Midbrain (tissue), 1 donor: ENCODE measurements at places on chromosomes 11 and 22.

- no peak for DNase-seq
These were observed 663.2 kb downstream of the CNTN5 start for GRCh38 chr11:99683933-99684332.

GRCh38 chr22:45861259-45861658 lies 115.7 kb downstream of the WNT7B start:
- no peak for DNase-seq

GRCh38 chr22:39960791-39961746 lies 872 bp downstream of the TMA7B start:
- no peak for DNase-seq

DNA sequence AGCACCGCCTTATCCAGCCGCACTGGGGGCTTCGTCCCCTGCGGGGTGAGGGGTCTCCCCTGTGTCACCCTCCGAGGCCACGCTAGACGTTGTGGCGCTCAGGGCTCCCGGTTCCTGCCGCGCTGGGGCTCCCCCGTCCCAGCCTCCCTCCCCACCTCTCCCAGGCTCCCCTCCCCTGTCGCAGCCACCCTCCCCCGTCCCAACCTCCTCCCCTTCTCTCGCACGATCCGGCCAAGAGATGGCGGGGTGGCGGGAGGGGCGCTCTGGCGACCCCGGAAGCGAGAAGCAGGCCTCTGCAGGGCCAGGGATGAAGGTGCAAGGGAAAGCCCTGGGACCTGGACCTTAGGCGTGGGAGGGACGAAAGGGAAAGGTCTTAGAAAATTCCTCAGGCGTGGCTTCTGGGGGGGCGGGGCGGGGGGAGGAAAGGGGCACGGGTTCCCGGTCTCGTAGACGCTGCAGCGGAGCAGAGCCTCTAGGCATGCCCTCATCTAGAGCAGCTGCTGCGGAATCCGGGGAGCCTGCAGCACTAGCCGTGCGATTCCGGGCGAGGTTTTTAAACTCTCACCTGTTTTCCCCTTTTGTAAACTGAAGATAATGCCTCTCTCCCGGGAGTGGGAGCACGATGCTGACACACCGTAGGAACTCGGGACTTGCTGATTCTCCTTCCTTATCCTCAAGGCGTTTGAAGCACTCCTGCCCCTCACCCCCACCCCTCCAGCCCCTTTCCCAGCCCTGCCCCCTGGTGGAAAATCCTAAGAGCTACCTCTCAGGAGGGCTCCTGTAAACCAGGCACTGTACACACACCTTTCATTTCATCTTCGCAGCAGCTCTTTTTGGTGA lies 14.4 kb downstream of the KCNJ5 start:
- DNase-seq: no peak

GRCh38 chr22:30186510-30186909 lies 60.0 kb downstream of the LIF start:
- no peak for DNase-seq

DNA sequence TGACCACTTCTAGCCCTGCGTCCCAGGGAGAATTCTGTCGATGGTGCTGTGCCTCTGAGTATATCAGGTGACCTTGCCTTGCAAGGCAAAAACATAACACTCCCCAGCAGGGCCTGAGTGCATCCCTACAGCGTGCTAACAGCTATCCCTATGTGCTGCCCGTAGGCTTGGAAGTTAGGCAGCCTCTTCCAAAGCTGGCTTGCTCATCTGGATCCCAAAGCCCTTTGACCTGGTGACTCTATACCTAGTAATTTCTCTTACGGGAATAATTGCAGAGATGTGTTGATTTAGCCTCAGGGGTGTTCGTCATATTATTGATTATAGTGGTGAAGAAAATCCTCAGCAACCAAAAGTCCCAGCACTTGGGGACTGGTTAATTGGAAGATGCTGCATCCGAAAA lies 32.6 kb upstream of the CRYBB3 start:
- DNase-seq: no peak

- DNase-seq: peak; percentile 11
These were observed 714 bp downstream of the SDF2L1 start for GRCh38 chr22:21642584-21643448.

GRCh38 chr22:41857155-41857859 lies 24.4 kb downstream of the SREBF2 start:
- DNase-seq: no peak

- peak; percentile 29 for DNase-seq
These were observed 2.1 kb upstream of the DGKZ start for GRCh38 chr11:46345131-46345597.

- DNase-seq: no peak
These were observed 36.7 kb upstream of the SESN3 start for GRCh38 chr11:95267601-95268213.

GRCh38 chr22:31739795-31740201 lies 10.1 kb downstream of the PRR14L start:
- DNase-seq: no peak

DNA sequence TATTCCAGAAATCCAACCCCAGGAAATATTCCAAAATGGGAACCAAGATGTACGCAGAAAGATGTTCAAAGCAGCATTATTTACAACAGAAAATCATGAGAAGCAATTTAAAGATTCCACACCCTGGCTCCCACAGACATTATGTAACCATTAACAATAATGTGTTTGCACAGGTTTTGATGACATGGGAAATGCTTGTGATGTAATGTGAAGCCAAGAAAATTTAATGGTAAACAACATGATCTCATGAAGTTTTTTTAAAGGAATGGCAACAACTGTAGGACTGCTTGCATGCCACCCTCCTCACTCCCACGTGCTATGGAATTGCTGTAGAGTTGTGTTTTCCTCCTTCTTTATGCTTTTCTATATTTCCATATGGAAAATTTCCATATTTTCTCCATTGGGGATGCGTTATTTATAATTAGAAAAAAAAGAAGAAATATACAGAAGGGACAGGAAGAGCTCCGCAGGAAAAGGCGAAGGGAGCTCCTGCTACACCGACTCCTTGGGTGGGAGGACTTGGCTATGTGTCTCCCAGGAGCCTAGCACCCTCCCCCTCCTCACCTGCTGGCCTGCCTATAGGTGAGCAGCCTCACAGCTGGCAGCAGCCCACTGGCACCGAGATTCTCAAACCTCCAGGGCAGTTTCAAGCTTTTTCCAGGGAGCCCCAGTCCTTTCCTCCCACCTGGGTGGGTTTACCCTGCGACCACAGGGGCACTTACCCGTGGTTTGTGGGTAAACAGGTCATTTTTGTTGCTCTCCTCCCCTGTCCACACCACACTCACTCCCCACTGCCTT lies 20.9 kb downstream of the LRFN4 start:
- DNase-seq: no peak

DNA sequence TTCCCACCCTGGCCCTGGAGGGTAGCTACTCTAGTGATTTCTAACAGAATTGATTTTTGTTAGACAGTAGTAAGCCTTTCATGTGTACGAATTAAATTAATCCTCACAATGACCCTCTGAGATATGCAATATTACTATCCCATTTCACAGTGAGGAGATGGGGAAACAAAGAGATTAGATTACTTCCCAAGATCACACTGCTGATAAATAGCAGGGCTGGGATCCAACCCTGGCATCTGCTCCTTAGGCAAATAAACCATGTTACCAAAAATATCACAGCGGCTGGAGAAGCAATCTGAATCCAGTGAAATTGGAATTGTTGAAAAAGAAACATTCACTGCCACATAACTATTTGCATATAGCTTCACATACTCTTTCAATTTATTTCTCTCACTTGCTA lies 12.8 kb upstream of the CAVIN3 start:
- DNase-seq: no peak

DNA sequence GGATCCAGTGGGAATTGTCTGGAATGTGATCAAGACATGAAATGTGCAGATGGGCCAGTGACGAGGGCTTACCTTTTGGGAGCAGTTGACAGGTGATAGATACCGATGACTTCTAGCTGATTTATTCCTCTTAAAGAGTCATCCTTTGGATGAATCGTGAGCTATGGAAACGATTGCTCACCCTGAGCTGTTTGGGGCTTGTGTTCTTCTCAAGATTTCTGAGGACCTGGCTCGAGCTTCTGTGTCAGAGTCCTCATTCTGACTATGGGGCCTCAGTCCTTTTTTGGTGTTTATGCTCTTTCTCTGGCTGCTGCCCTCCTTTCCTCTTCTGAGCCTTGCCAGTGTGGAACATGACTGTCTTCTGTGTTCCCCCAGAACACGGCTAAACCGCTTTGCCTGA lies 11.9 kb upstream of the AMPD3 start:
- no peak for DNase-seq

- peak; percentile 53 for DNase-seq
These were observed 4.0 kb downstream of the FTH1 start for GRCh38 chr11:61963282-61964057.

- DNase-seq: no peak
These were observed 37.8 kb downstream of the OSBP2 start for GRCh38 chr22:30732426-30732825.

- no peak for DNase-seq
These were observed 8.5 kb upstream of the SNX19 start for GRCh38 chr11:130924750-130925149.

DNA sequence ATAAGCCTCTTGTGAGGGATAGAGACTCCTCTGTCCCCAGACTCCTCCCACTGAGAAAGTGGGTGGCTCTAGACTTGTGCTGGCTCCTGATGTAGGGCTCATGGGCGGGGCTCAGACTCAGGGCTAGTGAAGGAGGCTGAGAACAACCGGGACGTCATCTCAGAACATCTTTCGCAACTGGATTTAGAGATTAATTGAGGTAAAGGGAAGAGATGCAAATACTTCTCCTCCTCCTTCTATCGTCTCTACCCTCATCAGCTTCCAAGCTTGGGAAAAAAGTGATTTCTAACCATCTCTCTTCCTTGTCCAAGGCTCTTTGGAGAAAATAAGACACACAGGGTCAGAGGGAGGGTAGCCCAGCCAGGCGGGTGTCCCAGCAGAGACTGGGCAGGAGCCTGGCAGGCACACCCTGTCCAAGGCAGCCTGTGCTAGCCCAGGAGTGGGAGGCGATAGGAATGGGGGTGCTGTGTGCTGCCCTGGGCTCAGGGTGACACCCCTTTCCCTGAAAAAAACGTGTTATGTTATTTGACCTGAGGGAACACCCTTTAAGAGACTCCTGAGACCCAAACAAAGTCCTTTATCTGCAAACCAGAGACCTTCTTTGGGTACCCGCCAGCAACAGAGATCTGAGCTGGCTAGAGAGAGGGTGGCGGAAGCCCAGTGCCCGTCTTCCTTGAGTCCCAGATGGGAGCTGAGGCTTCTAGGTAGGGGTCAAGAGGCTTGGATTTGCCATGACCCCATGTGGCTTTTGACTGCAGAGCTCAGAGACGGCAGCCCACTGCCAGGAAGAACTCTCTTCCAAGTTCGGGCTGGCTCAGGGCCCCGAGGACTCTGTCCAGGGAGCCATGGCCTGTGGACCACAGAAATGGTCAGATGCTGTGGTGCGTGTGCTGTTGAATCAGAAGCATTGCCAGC lies 160.9 kb downstream of the ADAMTS15 start:
- peak; percentile 10 for DNase-seq

DNA sequence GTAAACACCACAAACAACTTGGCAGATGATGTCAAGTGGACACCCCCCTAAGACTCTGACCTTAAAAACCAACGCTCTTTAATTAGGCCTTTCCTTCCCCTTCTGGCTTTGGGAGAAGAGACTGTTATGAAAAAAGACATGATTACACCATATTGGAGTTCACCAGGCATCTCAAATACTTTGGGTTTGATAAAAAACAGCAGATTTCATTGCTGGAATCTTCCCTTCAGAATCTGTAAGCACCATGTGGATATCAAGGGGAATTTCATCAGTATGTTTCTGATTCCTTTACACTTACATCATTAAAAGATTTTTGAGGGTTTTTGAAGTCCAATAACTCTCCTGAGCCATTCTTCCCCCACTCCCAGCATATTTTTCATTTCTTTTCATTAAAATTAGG lies 85.6 kb downstream of the KIRREL3 start:
- no peak for DNase-seq

GRCh38 chr22:32164075-32164860 lies 5.2 kb upstream of the C22orf42 start:
- DNase-seq: no peak

GRCh38 chr11:111347723-111348115 lies 31.4 kb downstream of the POU2AF1 start:
- no peak for DNase-seq

- DNase-seq: no peak
These were observed 170.9 kb upstream of the CTSC start for GRCh38 chr11:88508418-88508758.

DNA sequence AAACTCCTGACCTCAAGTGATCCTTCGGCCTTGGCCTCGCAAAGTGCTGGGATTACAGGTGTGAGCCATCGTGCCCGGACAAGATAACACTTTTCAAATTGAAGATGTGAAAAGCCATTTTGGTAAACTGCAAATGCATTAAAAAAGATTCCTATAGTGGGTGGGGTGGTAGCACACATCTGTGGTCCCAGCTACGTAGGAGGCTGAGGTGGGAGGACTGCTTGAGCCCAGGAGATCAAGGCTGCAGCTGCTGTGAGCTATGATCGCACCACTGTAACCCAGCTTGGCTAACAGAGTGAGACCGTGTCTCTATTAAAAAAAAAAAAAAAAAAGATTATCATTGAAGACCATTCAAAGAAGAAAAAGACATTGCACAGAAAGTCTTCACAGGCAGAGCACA lies 16.9 kb upstream of the ARFGAP3 start:
- DNase-seq: no peak

- no peak for DNase-seq
These were observed 251.2 kb downstream of the BRD1 start for GRCh38 chr22:49576241-49577141.
